ENCODE measurements at places on chromosomes 12 and 14.

DNA sequence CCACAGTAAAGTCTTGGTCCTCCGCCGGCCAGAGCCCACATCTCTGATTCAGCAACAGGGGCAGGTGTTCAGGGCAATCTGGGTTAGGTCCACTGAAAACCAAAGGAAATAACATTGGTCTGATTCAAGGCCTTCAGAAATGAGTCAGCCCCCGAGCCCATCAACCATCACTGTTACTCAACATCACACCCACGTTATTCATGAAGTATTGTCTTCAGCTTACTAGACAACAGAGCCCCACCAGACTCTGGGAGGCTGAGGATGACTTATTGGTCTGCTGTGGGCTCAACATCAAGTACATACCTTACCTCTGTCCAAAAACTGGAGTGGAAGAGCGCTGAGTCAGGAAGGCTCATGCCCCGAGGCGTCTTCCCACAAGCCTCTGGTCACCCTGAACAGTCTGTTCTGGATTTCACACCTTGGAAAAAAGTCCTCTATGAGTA, 97.5 kb downstream of the ZFP36L1 start:
- DNase-seq = no peak

- DNase-seq = no peak
Measured at GRCh38 chr14:103194256-103195045, 71.2 kb downstream of the TNFAIP2 start.

- no peak for DNase-seq
Measured at GRCh38 chr14:76695263-76695920, 65.9 kb upstream of the VASH1 start.

- no peak for DNase-seq
Measured at GRCh38 chr12:77229640-77230442, 164.5 kb upstream of the E2F7 start.

- DNase-seq = no peak
Measured at GRCh38 chr12:115024531-115024930, 340.6 kb upstream of the TBX3 start.

GRCh38 chr14:93073910-93074769, 41.6 kb downstream of the ITPK1 start:
- no peak for DNase-seq

All from NCI-H1930 (cell line).